Suprapubic skin (tissue), 4 donors: ENCODE measurements at places on chromosomes 2 and 18. TPM values are rescaled to one million over a fixed set of nuclear protein-coding genes. Genes with fewer than 3 reads are reported as not detected.

Gene DPP4
- total RNA-seq = 4.1 TPM

Gene ASB18
- not detected for total RNA-seq

Gene TMEM247
- not detected for total RNA-seq

Gene AQP12A
- not detected for total RNA-seq

Gene RAB6C
- 0.40 TPM for total RNA-seq

Gene PHLPP1
- total RNA-seq = 28.1 TPM

Gene CTAGE1
- not detected for total RNA-seq

Gene SP9
- 0.64 TPM for total RNA-seq

Gene SPDYA
- 0.76 TPM for total RNA-seq

Gene ALLC
- not detected for total RNA-seq

DNA sequence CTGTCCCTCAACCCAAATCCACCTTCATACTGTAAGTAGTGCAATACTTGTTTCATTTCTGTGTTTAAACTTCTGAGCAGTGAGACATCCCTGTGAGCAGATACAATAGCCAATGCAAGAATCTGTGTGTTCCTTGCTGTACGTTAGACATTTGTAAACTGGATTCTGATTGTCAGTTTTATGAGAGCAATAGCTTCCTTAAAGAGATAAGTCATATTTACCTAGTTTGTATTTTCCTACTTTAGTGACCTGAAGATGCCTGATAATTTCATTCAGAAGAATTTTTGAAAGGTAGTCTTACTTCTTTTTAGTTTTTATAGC, 90.7 kb downstream of the DPP4 start:
- DNase-seq = no peak

GRCh38 chr2:224319750-224320149, 82.2 kb downstream of the FAM124B start:
- no peak for DNase-seq

DNA sequence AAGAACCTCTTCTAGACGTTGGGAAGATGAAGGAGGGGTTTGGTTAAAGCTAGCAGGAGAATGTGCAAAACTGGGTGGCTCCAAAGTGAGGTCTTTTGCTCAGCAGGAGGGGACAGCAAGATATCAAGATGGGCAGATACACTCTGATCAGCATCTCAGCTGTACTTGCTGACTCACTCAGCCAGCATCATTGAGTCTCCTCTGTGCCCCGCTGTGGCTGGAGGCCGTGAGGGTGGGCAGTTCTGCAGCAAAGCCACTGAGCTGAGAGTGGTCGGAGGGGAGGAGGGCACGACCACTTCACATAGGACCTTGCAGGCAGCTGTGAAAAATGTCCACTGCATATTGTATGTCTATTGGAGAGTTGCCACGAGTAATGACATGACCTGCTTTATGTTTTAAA, 152.0 kb downstream of the CAPN13 start:
- no peak for DNase-seq

GRCh38 chr2:207334624-207335371, 169.1 kb upstream of the KLF7 start:
- DNase-seq = peak; percentile 79

GRCh38 chr18:9109523-9109922, 7.0 kb downstream of the NDUFV2 start:
- no peak for DNase-seq

DNA sequence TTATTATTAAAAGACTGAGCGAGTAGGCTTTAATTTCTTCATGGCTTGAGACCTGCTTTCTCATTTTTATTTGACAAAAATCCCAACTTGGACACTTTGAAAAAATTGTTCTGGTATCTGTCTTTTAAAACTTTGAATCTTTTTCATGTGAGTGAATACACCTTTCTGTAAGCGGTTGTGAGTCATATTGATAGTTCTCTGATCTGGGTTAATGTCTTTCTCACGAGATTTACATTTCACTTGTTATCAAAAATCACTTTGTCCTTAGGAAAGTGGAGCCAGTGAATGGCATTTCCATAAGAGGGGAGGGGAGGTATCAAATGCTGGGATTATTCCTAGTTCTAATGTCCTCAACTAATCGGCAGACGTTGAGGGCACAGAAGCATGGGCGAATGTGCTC, 36.3 kb downstream of the ATP9B start:
- DNase-seq = no peak

GRCh38 chr2:110718990-110719389, 13.4 kb upstream of the ACOXL start:
- DNase-seq = no peak

DNA sequence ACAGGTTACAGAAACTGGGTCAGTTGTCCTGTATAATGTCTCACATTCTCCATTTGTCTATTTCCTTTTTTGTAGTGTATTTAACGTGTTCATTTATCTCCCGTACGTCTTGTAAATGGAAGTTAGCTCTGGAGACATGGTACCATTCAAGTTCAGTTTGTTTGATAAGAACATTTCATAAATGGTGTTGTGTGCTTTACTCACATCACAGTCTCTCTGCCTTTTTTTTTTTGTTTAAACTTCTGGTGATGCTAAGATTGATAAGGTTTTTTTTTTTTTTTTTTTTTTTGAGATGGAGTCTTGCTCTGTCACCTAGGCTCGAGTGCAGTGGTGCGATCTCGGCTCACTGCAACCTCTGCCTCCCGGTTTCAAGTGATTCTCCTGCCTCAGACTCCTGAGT, 41.7 kb downstream of the UBR3 start:
- no peak for DNase-seq

- DNase-seq = no peak
Measured at GRCh38 chr18:41266616-41267015, 688.4 kb upstream of the PIK3C3 start.

DNA sequence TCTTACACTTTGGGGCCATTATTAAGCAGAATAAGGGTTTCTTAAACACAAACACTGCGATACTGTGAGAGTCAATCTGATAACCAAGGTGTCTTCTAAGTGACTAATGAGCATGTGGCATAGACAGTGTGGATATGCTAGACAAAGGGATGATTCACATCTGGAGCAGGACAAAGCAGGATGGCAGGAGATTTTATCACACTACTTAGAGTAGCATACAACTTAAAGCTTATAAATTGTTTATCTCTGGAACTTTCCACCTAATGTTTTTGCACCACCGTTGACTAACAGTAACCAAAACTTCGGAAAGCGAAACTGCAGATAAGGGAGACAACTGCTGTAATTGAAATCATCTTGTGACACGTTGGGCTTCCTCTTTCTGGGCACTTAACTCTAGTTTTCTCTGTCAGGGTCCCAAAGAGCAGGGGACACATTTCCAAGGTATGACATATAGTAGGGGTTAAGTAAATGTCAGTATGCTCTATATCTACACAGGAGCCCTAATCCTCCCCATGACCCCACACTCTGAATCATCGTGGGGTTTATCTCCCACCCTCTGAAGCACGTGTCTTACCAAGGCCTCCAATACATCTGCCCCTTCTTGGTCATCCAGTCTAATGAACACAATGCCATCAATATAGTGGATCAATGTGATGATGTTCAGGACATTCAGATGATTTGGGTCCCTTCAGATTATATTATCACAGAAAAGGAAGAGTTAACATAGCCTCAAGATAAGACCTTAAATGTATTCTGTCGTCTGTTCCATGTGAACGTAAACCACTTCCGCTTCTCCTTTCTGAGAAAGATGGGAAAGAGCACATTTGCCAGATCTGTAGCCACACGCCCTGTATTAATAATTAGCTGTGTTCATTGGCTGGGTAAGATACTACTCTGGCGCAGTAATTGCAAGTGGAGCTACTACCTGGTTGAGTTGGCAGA, 78.7 kb downstream of the FTCDNL1 start:
- DNase-seq = no peak

- no peak for DNase-seq
Measured at GRCh38 chr2:204695506-204695905, 150.2 kb downstream of the PARD3B start.

DNA sequence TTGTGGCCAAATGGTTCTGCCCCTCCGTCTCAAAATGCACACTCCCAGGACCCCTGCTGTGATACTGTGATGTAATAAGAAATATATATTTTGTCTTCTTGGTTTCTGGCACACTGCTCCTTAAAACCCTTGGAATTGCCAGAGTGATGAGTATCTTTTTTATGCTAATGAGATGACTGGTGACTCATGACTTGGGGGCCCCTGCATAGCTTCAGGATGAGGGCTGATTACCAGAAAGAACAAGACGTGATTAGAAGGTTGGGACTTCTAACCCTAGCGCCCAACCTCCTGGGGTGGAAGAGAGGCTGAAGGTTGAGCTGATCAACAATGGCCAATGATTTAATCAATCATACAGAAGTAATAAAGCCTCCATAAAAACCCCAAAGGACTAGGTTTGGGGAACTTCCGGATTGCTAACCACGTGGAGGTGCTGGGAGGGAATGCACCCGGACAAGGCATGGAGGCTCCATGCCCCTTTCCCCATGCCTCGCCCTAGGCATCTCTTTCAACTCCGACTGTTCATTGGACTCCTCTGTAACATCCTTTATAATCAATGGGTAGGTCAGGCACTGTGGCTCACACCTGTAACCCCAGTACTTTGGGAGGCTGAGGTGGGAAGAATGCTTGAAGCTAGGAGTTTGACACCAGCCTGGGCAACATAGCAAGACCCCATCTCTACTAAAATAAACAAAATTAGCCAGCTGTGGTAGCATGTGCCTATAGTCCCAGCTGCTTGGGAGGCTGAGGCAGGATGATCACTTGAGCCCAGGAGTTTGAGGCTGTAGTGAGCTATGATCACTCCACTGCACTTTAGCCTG, 89.1 kb downstream of the HS1BP3 start:
- no peak for DNase-seq

DNA sequence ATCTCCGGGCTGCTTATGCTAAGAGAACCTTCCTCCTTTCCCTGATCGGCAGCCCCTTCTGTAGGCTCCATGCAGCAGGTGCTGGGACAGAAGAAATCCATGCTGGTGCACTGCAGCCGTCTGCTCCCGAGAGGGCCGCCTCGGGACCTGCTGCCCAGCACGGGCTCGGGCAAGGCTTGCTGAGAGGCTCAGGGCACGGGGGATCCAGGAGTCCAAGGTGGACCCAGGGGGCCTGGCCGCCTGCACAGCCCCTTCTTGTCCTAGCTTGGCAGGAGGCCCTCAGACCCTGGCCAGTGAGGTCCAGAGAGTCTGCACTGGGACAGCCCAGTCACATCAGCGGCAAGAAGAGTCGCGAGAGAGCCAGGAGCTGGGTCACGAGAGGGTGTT, 13.3 kb upstream of the DUSP2 start:
- DNase-seq = no peak
